NCI-H2107 (cell line): ENCODE measurements at places on chromosomes 6 and 20.

- no peak for DNase-seq
Observed at GRCh38 chr20:4369798-4370124, 351.9 kb upstream of the PRND start.

DNA sequence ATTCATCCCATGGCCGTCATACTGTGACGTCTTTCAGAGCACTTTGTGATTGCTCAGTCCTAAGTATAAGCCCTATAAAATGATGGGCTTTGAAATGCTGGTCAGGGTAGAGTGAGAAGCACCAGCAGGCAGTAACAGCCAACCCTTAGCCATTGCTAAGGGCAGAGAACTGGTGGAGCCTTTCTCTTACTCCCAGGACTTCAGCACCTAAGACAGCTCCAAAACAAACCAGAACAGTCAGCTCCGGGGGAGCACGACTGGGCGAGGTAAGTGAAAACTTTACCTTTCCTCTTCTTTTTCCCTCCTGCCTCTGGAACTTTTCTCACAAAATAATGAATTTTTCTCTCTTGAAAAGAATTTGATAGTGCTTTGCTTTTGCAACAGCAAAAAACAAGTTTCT lies at the start of gene VIP:
VIP (plus strand) TSS at position 104 of the 400 bp plus-strand sequence. CDS start 1,381 bp downstream, outside the sequence.
- no peak for DNase-seq

DNA sequence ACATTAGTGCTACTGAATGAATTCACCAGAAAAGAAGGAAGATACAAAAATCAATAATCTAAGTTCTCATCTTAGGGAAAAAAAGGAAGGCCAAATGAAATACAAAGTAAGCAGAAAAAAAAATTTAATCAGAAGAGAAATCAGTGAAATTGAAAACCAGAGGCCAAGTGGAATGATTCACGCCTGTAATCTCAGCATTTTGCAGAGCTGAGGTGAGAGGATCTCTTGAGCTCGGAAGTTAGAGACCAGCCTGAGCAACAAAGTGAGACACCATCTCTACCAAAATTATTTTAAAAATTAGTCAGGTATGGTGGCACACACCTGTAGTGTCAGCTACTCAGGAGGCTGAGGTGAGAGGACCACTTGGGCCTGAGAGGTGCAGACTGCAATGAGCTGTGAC lies 21.2 kb upstream of the ASF1A start:
- DNase-seq, result no peak

- DNase-seq, result no peak
Observed at GRCh38 chr20:32352121-32352720, 5.9 kb upstream of the ASXL1 start.

DNA sequence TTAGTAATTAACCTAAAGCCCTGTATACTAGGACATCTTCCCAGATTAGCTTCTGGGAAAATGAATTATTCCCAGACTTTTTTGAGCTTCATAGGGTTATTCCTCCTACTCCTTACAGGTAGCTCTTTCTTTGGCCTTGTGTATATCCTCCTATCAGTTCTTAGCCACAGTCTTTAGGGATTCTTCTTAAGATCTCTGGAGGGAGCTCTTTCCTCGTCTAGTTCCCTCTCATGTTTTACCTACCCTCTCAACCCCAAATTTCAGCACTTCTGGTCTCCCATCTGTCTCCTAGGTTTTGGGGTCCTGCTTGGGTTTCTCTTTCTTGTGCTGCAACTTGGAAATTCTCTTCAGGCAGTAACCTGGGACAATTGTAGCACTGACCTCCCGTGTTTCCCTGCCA lies 46.4 kb upstream of the SLC35B3 start:
- no peak for DNase-seq

DNA sequence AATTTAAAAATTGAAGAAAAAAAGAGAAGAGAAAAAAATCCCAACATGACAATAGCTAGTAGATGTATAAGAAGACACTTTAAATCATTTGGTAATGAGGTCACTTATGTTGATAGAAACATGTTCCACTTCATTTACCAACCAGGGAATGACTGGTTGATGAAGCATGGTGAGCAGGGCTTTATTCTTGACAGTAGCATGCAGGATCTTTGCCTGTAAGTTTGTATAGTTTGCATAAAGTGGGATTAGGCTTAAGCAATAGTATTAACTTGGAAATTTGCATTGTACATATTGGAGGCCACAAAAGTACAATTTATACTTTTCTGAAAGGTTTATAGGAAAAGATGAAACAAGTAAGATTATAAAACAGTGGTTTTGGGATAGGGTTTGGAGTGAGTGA lies 67.0 kb downstream of the NOX3 start:
- DNase-seq, result no peak
